Activated CD4-positive, alpha-beta memory T cell treated with anti-CD3 and anti-CD28 coated beads for 36 hours (primary cell): ENCODE measurements at places on chromosomes 12 and 14. TPM values are rescaled to one million over a fixed set of nuclear protein-coding genes. Genes with fewer than 3 reads are reported as not detected.

DNA sequence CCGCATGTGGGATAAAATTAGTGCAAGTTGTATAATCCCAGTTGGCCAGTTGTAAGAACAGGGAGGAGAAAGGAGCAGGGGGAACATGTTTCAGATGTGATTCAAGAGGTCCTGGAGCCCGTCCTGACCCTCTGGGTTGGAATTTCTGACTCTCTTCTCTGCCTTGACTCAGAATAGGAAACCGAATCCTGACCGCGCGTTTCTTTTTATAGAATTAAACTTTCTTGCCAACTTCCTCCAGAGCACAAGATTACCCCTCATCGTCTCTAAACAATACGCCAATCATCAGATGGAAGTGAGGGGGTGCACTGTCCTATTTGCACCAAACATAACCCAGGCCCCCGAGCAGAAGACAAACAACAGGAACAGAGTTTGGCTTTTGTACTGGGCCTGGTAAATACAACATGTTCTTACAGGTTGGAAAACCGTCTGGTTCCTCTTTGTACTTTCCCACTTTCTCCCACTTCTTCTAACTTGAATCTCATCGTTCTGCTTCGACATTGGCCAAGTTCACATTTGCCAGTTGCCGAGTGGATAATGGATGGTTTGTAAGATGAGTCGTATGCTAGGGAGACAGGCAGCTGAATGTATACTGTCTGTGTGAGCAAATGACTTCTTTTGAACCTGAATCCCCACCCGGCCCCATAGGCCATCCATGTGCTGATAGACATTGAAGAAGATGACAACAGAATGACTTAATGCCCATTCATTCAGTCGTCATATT, 42.6 kb upstream of the MED13L start:
- DNase-seq = peak; percentile 40

DNA sequence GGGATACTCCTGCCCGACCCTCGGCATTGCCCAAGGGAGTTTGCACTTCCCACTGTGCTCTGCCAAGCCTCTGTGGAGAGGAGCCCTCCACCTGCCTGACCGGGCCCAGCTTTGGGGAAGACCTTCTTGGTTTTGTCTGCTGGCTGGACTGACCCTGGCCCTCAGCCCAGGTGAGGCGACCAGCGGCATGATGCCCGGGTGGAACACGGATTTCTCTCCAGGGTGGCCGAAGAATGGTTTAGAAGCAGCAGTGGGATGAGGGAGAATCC, 15.6 kb downstream of the ZBTB42 start:
- DNase-seq = no peak

DNA sequence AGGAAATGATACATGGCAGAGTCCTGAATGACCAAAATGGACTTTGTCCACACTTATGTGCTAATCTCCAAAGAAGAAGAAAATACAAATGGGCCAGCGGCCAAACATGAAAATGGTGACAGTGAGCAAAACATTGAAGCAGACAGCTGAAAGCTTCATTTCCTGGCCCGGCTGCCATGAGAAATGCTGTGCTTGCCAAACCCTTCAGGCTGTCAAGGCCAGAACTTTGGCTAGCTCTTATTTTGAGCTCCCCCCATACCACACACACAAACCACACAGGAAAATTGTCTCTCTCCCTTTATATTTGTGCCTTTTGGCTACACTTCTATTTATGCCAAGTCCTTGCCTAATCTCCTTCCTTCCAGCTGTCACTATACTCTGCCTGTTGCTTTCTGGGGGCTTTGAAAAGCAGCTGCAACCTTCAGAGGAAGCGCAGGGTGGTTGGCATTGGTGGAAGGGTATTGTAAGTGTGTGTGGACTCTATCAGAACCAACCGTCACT, 323.8 kb downstream of the RAD51B start:
- DNase-seq = no peak

DNA sequence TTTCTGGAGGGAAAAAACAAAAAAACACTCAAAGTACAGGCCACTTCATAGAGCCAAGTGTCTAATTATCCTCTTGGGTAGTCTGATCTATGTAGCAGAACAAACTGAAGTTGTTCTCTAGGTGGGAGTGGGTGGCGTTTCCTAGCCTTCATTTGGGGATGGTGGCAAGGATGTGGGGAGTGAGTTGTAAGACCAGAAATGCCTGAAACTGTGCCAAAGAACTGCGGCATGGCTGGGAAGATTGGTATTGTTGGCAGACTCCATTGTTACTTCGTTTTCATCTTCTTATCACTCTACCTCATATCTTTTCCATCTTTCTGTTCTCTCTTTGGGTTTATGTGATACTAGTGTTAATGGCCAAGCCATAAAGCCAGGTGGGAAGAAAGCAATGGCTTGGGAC, 177.3 kb upstream of the DDHD1 start:
- no peak for DNase-seq

- DNase-seq = peak; percentile 14
These were observed 32.1 kb downstream of the TECPR2 start for GRCh38 chr14:102394717-102395375.

DNA sequence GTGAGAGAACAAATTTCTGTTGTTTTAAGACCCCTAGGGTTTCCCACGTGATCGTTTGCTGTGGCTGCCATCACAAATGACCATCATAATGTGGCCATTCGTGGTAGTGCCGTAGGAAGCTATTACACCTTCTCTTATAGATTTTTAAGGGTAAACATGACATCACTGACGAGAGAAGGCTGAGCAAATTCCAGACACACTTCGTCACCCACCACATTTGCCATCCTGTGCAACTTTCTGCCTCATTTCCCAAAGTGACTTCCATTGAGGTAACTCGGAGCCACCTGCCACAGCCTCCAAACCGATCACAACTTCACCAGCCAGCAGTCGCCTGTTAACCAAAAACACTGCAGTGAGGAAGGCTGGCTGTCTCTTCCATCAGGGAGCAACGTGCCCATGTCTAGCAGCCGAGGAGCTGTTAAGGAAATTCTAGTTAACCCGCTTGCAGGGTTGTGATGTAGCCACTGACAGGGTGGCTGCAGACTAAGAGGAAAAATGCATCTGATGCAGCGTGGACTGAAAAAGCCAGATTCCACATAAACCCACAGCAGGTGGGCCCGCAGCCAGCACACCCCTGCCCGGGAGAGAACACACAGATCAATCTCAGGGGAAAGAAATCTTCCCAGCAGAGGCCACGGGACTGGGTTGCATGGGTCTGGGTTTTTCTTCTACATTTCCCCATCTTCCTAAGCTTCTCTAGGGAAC, 44.6 kb downstream of the CCDC85C start:
- DNase-seq = no peak

GRCh38 chr12:118136559-118137003, 657 bp downstream of the PEBP1 start:
- DNase-seq = peak; percentile 63

- DNase-seq = peak; percentile 46
These were observed 35.5 kb downstream of the GPHB5 start for GRCh38 chr14:63282997-63283883.

GRCh38 chr12:25051171-25051570, 102.3 kb upstream of the BCAT1 start:
- DNase-seq = peak; percentile 43

DNA sequence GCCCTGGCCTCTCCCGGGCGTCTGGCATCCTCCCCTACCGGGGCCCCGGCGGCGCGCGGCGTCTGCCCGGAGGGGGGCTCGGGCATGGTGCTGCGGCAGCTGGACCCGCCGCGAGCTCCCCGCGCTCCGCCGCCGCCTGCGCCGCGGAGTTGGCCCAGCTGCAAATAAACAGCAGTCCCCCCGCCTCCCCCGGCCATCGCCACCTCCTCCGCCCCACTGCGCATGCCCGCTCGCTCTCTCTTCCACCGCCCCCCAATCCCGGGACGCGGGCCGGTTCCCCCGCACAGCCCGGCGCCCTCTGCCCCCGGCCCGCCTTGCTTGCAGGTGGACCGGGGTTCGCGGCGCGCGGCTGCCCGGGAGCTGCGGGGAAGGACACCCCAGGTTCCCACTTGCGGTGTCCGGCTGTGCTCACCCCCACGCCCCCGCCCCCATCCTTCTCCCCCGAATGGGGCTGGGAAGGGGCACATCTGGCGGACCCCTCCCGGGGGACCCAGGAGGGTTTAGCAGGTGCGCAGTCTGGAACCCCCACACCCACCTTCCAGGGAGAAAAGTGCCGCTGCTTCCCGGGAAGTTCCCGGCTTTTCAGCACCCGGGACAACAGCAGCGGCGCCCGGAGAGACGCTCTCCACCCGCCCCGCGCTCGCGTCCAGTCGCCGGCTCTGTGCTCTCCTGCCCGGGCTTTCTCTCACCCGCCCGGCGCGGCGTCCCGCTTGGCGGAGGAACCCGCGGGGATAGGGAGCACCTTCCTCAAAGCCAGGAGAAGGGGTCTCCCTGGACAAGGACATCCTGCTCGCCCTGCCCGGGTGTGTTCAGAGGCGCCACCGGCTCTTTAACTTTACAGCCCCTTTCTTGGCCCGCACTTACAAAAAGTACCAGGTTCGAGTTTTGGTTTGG, at the start of gene TMTC1:
TSS of gene TMTC1 (minus strand) at position 170 of the 894 bp plus-strand sequence. CDS start 191 bp downstream, outside the sequence.
- peak; percentile 11 for DNase-seq

DNA sequence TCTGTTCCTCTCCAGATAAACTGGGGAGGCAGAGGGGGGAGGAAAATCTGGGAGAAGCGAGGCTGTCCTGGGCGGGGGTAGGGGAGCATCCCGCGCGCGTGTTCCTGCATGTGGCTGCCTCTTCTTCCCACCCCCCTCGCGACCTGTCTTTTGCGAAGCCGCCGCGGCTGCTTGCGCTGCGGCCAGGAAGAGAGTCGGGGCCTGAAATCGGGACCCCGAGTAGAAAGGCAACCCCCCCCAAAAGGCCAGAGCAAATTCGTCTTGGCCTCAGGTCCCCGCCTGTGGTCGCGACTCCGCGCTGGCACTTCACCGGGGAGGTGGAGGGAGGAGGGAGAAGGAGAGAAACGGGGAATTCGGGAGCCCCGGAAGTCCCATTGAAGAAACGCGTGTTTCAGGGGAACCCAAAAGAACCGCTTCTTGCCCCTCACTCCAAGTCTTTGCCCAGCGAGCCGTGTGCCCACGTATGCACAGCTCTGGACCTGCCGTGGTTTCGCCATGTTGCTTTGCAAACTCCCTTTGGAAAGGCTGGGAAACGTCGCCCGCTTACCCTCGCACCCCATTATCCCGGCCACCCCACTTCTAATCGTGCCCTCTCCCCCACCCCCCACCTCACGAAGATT, 944 bp downstream of the CCND2 start:
- peak; percentile 44 for DNase-seq

DNA sequence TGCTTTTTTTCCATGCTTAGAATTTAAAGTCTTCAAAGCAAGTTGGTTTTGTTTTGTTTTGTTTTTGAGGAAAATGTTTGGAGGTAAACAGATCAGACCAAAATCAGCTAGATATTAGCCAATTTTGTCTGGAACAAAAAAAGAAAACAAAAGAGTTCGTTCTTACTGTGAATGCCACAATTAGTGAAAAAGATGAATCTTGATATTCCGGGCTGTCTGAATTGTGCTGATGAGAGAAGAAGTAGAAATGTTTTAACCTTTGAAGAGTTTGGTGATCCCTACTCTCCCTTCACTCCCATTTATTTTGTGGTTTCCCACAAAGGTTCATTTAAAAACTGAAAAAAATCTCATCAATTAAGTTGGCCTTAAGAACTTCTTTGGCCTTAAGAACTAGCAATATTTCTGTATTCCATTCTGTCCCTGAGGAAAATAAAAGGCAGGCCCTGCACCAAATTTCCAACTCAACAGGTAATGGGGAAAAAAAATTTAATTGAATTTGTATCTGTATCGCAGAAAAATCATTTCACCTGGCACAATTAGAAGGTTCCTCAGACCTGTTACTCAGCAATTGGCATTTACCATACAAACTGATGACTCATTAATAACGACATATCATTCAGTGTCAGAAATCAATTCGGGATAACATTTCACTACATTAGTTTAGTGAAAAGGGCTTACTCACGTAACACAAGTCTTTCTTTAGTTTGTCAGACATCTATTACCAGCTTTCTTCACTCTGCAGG, 562 bp upstream of the GLIPR1L2 start:
- DNase-seq = no peak

DNA sequence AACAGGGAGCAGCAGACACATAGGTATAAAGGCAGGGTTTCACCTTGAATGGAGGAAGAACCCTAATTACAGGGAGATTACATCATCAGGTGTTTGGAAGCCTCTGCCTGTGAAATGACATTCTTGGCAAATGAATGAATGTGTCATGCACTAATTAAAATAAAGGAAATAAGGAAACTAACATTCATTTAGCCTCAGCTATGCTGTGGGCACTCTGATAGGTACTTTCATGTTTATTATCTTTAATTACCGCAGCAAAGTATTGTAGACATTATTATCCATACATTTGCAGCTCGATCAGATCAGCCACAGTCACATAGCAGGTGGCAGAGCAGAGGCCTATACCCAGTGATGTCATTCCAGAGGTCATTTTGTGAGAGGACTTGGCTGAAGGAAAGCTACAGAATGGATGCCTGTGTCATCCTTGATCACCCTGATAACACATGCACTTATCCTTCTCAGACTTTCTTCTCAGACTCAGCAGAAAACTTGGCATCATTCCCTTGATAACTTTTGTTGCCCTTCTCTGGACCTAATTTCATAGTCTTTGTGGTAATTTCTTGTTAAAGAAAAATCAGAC, 18.4 kb downstream of the ZNF664 start:
- no peak for DNase-seq

- DNase-seq = no peak
These were observed 940.8 kb downstream of the SLC6A15 start for GRCh38 chr12:83971781-83972180.

GRCh38 chr12:12476857-12477531, 85.7 kb downstream of the DUSP16 start:
- DNase-seq = no peak

GRCh38 chr14:74902941-74903705, 19.9 kb downstream of the RPS6KL1 start:
- DNase-seq = no peak

DNA sequence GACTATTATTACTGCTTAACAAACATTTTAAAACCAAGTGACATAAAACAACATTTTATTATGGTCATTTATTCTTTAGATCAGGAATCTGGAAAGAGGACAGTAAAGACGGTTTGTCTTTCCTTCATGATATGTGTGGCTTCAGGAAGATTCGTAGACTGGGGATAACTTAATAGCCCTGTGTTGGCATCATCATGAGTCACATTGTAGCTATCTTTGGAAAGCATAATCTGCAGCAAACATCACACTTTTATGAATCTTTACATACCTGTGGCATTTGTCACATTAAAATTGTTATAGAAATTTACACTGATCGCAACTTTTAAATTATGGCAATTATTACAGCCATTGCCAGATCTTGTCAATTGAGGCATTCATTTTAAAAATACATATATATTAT, 397.1 kb downstream of the NOVA1 start:
- DNase-seq = no peak

Gene HSPA2
- total RNA-seq = 6.6 TPM

Gene ANKS1B
- 1.0 TPM for total RNA-seq

Gene CDCA3
- 87.8 TPM for total RNA-seq

Gene DPF3
- 0.39 TPM for total RNA-seq

Gene LHX5
- not detected for total RNA-seq

Gene SLC39A2
- not detected for total RNA-seq

Gene SLC17A8
- not detected for total RNA-seq
